Activated CD8-positive, alpha-beta memory T cell treated with anti-CD3 and anti-CD28 coated beads for 1 hour (primary cell): ENCODE measurements at places on chromosomes 16 and 17.

- DNase-seq: no peak
Observed at GRCh38 chr16:61654962-61655361, 381.3 kb downstream of the CDH8 start.

GRCh38 chr16:1293921-1294656, 15.3 kb upstream of the UBE2I start:
- no peak for DNase-seq

- no peak for DNase-seq
Observed at GRCh38 chr17:73987845-73988509, 215.5 kb upstream of the RPL38 start.

- DNase-seq: peak; percentile 18
Observed at GRCh38 chr17:45784741-45785479, 790 bp downstream of the CRHR1 start.

- peak; percentile 30 for DNase-seq
Observed at GRCh38 chr17:2796164-2797125, at the start of gene RAP1GAP2. RAP1GAP2 (plus strand) TSS chr17:2796438; CDS start chr17:2796528, 90 bp downstream.

DNA sequence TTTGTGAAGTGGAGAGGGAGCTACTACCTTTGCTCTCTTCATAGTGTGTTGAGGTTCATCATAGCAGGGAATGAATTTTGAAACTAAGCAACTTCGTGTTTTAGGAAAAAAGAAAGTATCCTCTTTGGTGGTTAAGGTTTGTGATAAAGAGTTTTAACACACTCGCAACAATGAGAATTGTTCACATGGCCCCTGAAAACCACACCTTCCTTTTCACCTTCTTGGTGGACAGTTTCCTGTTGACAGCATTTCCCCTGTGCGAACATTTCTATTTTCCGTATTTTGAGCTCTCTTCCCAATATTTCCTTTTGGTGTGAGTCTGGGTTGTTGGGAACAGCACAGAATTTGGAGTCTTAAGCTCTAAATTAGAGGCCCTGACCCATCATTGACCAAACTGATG, 3.8 kb downstream of the OR4D2 start:
- DNase-seq: no peak

- no peak for DNase-seq
Observed at GRCh38 chr17:14775731-14776492, 475.0 kb downstream of the HS3ST3B1 start.

GRCh38 chr17:59289981-59290301, 41.5 kb upstream of the YPEL2 start:
- no peak for DNase-seq

DNA sequence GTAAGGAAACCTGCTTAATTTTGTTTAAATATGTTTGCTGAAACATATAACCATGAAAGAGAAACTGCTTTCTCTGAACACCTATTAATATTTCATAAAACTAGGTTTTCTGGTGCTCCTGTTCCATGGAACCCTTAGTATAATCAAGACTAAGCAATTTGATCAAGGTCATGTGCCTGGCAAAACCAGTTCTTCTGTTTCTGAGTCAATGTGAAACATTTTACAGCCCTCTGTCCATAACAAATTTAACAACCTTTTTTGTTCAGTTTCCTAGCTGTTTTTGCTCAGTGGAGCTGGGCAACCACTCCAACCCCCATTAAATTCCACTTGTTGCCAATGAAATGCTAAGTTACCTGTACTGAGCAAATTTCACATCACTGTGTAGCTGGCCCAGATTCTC, 344.0 kb downstream of the CA10 start:
- DNase-seq: no peak

DNA sequence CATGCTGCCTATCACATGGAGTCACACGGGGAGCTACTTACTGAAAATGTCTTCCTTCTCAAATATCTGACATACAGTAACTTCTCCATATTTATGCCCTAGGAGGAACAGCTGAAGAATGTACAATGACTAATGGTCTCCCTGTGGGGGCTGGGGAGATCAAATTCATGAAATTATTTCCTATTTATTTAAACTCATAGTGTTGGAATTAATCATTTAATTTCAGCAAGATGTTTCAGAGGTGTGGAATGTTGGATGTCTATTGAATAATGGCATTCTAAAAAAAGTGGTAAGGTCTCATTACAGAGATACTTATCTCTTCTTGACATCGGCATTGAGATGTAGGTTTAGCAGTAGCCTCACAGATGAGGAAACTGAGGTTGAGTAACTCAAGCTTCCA, 214.3 kb upstream of the CDH11 start:
- DNase-seq: no peak

DNA sequence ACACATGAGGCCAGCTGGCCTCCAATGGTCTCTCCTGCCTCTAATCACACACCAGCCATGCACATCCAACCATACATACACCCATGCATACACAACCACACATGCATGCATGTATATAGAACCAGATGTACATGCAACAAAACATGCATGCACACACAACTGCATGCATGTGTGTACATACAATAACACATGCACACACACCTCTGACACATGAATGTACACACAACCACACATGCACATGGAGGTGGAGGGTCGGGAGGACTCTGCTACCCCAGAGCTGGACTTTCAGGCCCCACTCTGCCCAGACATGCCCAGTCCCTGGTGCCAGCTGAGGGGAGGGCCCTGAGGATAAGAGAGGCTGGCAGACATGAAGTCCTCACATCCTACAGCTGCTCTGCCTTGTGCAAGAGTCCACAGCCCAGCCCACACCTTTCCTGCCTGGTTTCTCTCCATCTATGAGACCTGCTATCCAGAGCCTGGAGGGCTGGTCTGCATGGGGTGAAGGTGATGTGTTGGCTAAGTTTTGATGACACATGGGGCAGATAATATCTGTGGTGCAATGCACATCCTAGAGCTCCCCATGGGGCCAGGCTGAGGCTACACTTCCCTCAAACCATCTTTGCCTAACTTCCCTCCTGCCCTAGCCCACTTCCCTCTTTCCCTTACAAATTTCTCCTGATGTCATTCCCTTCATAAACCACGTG, 50.9 kb upstream of the SDK2 start:
- no peak for DNase-seq

- peak; percentile 30 for DNase-seq
Observed at GRCh38 chr16:11407047-11407982, 62.1 kb downstream of the RMI2 start.

GRCh38 chr17:67359960-67360791, 6.2 kb downstream of the PSMD12 start:
- DNase-seq: peak; percentile 19

GRCh38 chr16:87713451-87714229, 52.1 kb downstream of the KLHDC4 start:
- DNase-seq: peak; percentile 24

GRCh38 chr16:82653550-82654511, 27.1 kb downstream of the CDH13 start:
- no peak for DNase-seq

DNA sequence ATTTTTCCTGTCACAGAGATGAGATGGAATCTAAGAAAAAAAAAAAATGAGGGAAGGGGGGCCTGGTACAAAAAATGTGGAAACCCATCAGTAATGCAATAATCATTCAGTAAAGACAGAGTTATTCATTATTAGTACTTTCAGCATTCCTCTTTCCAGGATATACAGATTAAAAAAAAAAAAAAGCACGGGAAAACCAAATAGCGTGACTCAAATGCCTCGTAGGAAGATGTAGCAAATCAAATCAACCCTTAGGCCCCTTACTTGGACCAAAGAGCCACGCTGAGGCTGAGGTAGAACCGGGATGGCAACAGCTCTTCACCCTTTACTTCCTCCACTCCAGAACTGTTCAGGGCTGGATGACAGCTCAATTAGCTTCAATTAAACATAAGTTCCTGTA, 52.5 kb downstream of the SMG6 start:
- DNase-seq: no peak
